ENCODE measurements at places on chromosomes 6 and 20.

DNA sequence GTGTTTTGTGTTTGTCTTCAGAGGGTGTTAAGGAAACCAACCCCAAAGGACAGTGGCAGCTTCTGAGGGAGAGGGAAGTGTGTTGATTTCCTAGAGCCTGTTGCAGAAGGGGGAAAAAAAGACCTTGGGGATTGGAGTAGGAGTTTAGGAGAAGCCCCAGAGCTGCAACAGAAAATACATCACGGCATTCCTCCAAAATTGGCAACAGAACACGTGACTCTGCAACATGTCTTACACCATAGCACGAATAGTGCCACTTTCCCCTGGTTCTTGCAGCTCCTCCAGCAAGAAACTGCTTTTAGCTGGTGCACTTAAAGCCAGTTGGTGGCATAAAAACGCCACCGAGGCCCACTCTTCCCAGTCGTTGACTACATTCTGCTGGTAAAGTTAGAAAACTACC is 473.0 kb downstream of the CD83 start:
- DNase-seq: no peak

- no peak for DNase-seq
These were observed 40.2 kb downstream of the PPP1R3G start for GRCh38 chr6:5125152-5126006.

DNA sequence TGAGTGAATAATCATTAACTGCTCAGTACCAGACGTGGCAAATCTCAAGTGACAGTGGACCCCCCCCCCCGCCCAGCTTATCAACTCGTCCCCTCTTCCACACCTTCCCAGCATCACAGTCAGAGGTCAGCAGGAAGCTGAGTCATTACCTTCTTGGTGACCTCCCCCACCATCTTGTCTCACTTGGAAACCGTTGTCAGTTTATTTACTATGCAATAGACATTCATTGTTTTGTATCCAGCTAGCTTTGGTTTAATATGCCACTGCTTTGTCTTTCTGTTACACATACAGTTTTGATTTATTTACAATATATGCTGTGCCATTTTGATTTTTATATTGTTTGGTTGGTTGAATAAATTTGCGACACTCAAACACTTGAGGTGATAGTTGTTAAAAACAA is 158.1 kb downstream of the QKI start:
- no peak for DNase-seq

- DNase-seq: no peak
These were observed 826.2 kb downstream of the EPHA7 start for GRCh38 chr6:92593201-92593600.

DNA sequence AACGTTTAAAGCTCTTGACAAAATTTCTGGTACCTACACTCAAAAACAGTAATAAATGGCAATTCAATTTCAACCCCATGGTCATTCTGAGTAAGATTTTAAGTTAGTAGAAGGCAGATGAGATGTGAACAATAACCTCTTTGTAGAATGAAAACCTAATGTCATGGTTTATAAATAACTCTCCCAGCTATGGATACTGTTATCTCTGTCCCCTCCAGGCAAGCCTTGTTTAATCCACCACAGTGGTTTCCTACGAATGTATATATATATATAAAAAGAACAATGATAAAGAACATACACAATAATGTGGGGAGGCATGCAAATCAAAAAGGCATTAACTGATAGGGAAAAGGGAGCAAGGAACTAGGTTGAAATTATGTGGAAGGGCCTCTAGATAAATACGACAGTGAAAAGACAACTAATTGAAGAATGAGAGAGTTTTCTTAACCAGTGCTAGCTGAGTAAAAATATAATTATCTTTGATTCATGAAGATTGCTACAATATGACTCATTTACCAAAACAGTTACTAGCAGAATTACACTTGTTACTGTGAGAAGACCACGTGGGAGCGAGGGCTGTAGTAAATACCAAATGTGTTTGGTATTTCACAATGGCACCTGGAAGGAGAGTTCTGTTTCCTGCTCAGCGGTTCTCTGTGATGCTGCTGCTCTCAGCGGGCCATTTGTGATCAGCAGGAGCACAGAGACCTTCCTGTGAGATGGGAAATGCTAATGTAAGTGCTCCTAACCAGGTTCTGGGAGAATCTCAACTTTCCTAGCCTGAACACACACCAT is 173.7 kb downstream of the MBOAT1 start:
- DNase-seq: no peak

- no peak for DNase-seq
These were observed 226.1 kb upstream of the CEP162 start for GRCh38 chr6:84453499-84453898.

Data from CD14-positive monocyte (primary cell).